ENCODE measurements at places on chromosomes 6 and 20.

DNA sequence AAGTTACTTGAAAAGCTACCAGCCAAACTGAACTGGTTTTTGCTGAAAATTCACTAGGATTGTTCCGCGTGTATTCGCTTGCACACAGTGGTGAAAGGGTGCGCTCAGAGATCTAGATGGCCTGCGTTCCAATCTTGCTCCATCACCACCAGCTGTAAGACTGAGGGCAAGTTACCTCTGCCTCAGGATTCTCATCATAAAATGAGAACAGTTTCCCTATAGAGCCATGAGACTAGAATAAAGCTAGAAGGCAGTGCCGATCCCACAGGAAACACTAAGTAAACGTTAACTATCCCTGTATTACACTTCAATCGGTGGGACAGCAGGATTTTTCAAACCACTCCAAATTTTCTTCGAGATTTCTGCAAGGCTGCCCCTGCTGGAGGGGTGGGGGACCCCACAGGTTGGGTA, 838 bp downstream of the AHCY start:
- H3K4me1 ChIP-seq, result peaks cover 24% of the 10 kb centered on the region
- no peaks in the 10 kb centered on the region for H3K27me3 ChIP-seq
- DNase-seq, result no peak
- peak overlapping the region; percentile 89 for H3K27ac ChIP-seq
- peaks cover 4% of the 10 kb centered on the region for H3K36me3 ChIP-seq

- H3K27me3 ChIP-seq, result peaks cover 4% of the 10 kb centered on the region
- no peak overlapping the region for H3K4me3 ChIP-seq
These were observed 97.0 kb downstream of the TSHZ2 start for GRCh38 chr20:53069132-53069531.

GRCh38 chr20:20435453-20435852, 67.5 kb downstream of the INSM1 start:
- no peak overlapping the region for H3K27ac ChIP-seq
- H3K4me3 ChIP-seq, result no peak overlapping the region
- H3K4me1 ChIP-seq, result no peaks in the 10 kb centered on the region
- no peak for DNase-seq

- no peaks in the 10 kb centered on the region for H3K36me3 ChIP-seq
- H3K27me3 ChIP-seq, result peaks cover 9% of the 10 kb centered on the region
- H3K4me3 ChIP-seq, result no peak overlapping the region
- H3K4me1 ChIP-seq, result no peaks in the 10 kb centered on the region
- no peak for DNase-seq
These were observed 46.7 kb downstream of the MARCKS start for GRCh38 chr6:113903666-113904330.

DNA sequence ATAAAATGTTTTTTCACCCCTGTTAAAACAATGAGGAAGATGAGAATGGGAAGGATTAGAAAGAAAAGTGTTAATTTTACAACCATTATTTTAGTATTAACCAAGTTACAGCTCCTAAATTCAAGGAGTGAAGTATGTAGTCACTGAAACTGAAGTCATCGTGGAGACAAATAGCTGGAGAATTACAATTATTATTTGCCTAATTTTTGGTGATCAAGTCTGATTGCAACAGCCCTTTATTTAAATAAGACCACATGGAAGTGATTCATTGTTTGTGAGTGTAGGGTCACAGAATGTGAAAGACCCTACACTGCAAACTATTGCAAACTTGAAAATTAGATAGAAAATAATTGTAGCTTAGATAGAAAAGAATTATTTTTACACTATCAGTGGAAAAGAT, 292.4 kb downstream of the CENPW start:
- H3K4me1 ChIP-seq, result no peaks in the 10 kb centered on the region
- no peak overlapping the region for H3K4me3 ChIP-seq
- H3K27ac ChIP-seq, result no peak overlapping the region
- no peaks in the 10 kb centered on the region for H3K36me3 ChIP-seq

Measured in activated CD8-positive, alpha-beta T cell treated with anti-CD3 and anti-CD28 coated beads, Interleukin-2, amount 10 ng/mL, durations not matched to agents 7 days and 5 days (primary cell).